ENCODE measurements at places on chromosomes 12 and 14.
A peak's percentile ranks its signal among the peaks of the same experiment; 100 is the strongest.

GRCh38 chr12:29025937-29026336, 123.1 kb upstream of the FAR2 start:
- no peak for DNase-seq

DNA sequence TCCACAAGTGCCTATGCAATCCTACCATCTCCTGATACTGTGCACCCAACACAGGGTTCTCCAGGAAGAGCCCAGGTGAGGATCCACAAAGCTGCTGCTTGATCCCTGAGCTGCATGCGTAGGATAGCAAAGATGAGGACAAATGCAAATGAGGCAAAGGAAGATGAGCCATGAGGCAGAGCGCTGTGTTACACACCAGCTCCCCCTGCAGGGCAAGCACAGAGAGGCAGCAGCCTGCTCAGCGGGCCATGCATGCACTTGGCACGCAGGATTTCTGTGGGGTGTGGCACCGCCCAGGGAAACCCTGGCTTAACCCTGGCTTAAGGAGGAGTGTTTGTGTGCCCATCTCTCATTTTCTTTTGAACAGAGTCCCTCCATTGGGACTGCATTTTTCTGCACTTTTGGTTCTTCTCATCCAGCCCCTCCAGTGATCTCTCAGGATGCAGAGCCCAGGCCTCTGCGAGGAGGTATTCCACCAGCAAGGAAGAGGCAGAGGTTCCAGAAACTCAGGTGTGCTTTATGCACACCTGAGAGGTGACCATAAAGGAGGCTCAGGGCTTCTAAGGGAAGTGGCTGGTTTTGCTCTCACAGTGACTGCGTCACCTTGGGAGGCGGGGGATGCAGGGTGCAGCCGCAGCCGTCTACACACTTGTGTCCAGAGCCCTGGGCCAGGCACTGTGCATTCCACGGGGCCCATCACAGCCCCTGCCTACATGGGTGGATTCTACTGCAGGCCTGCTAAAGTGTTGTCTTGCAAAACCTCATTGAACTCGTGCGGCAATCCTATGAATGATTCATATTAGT, 973.3 kb upstream of the TMEM132C start:
- peak; percentile 12 for DNase-seq

DNA sequence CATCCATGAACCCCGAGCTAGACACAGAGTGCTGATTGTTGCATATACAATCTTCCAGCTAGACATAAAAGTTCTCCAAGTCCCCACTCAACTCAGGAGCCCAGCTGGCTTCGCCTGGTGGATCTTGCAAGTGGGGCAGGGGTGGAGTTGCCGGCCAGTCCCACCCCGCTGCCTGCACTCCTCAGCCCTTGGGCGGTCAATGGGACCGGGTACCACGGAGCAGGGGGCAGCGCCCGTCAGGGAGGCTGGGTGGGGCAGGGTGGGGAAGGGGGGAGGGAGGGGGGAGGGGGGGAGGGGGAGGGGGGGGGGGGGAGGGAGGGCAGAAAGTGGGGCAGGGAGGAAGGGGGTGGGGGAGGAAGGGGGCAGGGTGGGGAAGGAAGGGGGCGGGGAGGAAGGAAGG, 63.0 kb downstream of the CCDC60 start:
- DNase-seq, result no peak

DNA sequence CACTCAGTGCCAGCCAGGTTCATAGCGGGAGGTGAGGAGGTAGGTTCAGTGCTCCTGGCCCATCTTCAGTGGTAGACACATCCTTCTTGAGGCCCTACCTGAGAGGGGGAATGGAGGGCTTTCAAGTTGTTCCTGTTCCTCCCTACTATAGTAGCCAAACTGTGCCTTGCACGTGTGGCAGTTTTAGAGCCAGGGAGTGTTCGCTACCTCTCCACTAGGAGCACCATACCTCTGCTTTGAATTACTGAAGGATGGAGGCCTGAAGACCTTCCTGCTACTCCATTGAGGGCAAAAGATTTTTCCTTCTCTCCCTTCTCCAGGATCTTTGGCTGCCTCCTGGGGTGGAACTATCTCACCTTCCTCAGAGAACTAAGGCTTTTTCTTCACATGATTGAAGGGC, 5.9 kb upstream of the ALG10 start:
- DNase-seq, result no peak

- DNase-seq, result no peak
These were observed 6.2 kb downstream of the SMIM41 start for GRCh38 chr12:52085682-52086180.

GRCh38 chr12:32115404-32116104, 8.9 kb downstream of the BICD1 start:
- no peak for DNase-seq

DNA sequence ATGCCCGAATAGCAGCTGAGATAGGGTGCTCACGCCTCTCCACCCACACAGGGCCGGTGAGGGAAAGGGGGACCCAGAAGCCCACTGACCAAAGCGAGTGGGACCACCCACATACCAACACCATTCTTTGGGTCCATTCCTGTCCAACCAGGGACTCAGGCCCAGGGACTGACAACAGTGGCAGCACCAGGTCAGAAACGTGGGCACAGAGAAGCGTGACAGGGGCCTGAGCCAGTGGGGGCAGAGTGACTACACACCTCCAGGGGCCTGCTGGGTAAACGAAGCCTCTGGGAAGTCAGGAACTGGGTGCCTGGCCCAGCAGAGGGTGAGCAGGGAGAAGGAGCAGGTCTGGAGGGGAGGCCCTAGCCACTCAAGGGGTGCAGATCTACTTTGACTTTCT, 13.7 kb downstream of the SPRYD3 start:
- DNase-seq, result no peak

DNA sequence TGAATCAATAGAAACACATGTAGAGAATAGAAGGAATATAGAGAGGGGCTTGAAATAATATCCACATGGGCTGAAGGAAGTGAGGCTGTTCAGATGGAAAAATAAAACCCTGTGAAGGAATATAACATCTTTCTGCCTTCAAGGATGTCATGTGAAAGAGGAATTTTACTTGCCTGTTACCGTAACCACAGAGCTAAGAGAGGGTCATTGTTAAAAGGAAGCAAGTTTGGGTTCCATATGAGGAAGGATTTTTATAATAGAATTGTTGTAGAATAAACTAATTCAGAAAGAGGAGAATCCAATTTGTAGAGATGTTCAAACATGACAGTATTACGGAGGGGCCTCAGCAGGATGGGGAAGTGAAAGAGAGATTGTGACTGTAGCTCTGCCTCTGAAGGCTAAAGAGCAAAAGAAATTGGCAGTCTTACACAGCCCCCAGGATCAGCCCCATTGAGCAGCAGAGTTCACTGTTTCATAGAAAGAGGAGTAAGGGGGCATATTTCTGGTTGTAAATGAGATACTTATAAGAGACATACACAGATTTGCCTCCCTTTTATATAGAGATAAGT, 41.8 kb upstream of the PTPRR start:
- no peak for DNase-seq

GRCh38 chr12:89481213-89481914, 43.2 kb downstream of the GALNT4 start:
- no peak for DNase-seq

GRCh38 chr14:40656311-40656710, 950.4 kb upstream of the LRFN5 start:
- DNase-seq, result no peak
